Tracheal epithelial cell (primary cell): ENCODE measurements at places on chromosomes 11 and 22. TPM values are rescaled to one million over a fixed set of nuclear protein-coding genes. Genes with fewer than 3 reads are reported as not detected.

The GUCY1A2 gene
- total RNA-seq, result under 0.01 TPM in 1 of 2 replicates, not detected in the other

The MAPK8IP1 gene
- 0.43 and 1.9 TPM in 2 replicates for total RNA-seq

The BDNF gene
- 1.4 and 2.1 TPM in 2 replicates for total RNA-seq

The OR5AP2 gene
- total RNA-seq, result not detected in 2 replicates

The CNTF gene
- 0.48 and 2.1 TPM in 2 replicates for total RNA-seq

The APOL5 gene
- not detected in 2 replicates for total RNA-seq

The FLRT1 gene
- total RNA-seq, result not detected in 2 replicates

The OOSP4B gene
- not detected in 2 replicates for total RNA-seq

The CASP5 gene
- 1.1 TPM in 1 of 2 replicates, not detected in the other for total RNA-seq

The LARGE1 gene
- 4.3 and 7.5 TPM in 2 replicates for total RNA-seq

The TREH gene
- total RNA-seq, result not detected in 2 replicates

The CLDN5 gene
- total RNA-seq, result 2.7 and 7.9 TPM in 2 replicates

The SAA1 gene
- 3.2 and 53.7 TPM in 2 replicates for total RNA-seq

The SHANK3 gene
- 1.5 and 2.7 TPM in 2 replicates for total RNA-seq

The NRGN gene
- not detected in 2 replicates for total RNA-seq

The MUC6 gene
- not detected in 2 replicates for total RNA-seq

The CYP2D6 gene
- total RNA-seq, result 0.24 and 0.85 TPM in 2 replicates

The MS4A3 gene
- total RNA-seq, result not detected in 2 replicates

The SMARCB1 gene
- 23.1 and 26.2 TPM in 2 replicates for total RNA-seq

The HBB gene
- total RNA-seq, result not detected in 2 replicates

The SLC1A2 gene
- 0.24 TPM in 1 of 2 replicates, not detected in the other for total RNA-seq

The SCN4B gene
- 0.43 and 3.4 TPM in 2 replicates for total RNA-seq

The CRYAB gene
- 0.85 and 18.1 TPM in 2 replicates for total RNA-seq

The RIC3 gene
- total RNA-seq, result 0.43 and 0.96 TPM in 2 replicates
